ENCODE measurements at places on chromosomes 3 and 15.

- ATAC-seq, result no peak
These were observed 3.1 kb downstream of the CHRNB4 start for GRCh38 chr15:78637776-78638435.

DNA sequence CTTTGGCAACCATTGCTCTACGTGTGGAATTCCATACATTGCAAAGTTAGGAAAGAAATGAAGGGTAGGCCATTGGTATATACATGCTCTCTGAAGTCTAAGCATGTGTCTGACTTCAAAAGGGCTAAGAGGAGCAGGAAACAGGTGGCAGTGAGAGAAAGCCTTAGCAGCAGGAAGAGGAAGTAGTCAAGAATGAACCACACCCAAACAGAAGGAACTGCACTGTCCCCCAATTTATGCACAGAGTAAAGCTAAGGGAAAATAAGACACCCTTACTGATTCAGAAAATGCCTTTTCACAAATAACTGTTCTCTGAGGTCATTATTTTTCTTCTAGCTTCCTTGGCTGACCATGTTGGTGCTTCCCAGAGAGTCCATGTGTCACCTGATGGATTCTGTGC, 575.4 kb downstream of the NTRK3 start:
- ATAC-seq, result no peak

DNA sequence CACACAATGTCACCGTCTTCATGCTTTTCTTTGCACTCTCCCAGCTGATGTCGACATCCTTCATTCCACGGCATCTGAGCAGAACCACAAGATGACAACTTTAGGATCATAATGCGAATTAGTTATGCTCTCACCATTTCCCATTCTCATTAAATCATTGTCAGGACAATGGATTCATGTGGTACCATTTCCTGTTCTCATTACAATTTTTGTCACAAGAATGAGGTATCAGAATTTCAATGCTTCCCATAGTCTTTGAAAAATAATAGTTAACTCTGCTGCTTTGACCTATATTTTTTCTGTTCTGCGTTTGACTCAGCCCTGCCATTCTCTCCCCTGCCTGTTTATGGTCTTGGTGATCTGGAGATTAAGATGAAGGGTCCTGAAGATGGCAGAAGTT, 175.7 kb upstream of the MDFIC2 start:
- ATAC-seq, result no peak

DNA sequence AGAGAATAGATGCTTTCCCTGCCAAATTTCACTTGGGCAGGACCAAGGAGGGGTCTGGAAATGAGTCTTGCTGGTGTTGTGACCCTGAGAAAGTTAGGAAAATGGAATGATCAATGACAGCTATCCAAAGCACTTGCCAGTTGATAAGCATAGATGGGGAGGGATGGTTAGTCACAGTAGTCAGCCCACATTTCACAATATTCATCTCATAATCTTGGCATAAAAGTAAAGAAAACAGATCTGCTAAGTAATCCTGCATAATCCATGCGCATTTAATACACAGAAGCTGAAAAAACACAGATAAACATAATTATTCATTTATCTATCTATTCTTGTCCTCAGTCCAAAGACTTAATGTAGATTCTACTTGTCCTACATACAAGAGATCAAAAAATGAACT, 184.1 kb downstream of the ZIC4 start:
- no peak for ATAC-seq

DNA sequence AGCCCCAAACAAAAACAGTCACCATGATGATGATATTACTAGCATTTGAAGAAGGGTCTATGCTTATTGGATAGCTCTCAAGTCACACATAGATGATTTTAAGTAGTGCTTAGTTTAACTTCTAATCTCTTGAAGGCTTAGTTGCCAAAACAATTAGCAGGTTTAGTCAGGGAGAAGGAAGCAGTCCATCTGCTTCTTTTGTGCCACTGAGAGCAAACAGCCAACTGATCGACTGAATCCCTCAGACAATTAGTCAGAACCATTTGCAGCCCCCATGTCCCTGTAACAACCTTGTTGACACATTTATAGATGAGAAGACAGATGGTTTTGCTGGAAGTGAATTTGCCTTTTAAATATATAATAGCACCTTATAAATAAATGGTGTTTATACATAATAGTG, 585.1 kb upstream of the SUCLG2 start:
- no peak for ATAC-seq

GRCh38 chr3:195117978-195118581, 152.9 kb downstream of the XXYLT1 start:
- ATAC-seq, result peak; percentile 49

DNA sequence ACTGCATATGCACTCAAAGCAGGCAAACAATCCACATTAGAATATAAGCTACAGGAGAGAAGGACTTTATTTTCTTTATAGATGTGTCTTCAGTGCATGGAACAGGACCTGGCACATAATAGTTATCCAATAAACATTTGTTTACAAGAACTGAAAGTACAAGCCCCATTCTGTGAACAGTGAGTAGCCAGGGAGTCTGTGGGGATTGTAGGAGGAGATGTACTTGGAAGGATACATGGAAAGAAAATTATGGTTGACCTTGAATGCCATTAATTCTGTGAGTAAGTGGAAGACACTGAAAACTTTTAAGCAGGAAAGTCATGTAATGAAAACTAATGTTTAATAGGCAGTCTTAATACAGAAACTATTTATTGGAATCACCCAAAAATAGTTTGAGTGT, 28.3 kb downstream of the MASP1 start:
- ATAC-seq, result no peak

GRCh38 chr3:33430571-33430970, 9.6 kb downstream of the UBP1 start:
- ATAC-seq, result no peak

GRCh38 chr3:72698154-72698917, 149.9 kb downstream of the SHQ1 start:
- no peak for ATAC-seq

GRCh38 chr15:69320977-69321554, 22.4 kb downstream of the PAQR5 start:
- no peak for ATAC-seq

DNA sequence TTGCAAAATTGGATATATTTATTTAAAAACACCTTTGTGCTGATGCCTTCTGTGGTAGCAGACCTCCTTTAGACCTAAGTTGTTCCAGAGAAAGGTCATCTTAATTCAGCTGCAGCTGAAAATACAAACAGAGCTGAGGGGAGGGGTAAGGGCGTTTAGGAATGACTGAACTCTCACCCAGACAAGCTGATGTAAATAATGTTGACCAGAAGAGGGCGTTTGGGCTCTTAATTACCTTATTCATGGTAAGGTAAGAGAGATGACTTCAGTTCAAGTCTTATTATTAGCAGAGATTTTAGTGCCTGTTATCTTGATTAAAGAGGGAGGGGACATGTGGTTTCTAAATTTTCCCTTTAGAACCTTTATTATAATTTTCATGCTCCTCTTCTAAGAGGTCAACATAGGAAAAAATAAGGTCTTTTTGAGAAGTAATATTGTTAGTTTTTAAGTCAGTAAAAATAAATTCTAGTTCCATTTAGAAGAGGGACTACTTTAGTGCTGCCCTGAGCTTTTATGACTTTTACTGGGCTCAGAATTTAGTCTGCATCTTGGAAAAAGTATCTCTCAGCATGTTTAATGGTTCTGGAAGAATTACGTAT, 46.3 kb downstream of the GPR171 start:
- peak; percentile 69 for ATAC-seq

DNA sequence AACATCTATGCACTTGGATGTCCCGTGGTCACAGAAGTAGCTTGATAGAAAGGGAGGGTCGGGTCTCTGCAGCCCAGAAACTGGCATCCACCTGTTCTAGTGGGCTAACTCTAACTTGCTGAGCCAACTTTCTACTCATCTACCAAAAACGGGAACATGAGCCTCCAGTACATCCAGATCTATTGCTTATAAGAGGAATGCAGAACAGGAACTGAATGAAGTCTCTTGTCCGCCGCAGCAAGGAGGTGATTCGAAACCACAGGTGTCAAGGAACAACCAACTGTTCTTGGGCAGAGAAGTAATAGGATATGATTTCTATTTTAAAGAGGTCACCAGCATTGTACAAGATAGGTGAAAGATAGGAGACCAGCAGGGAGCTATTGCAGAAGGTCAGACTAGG, 17.9 kb downstream of the TERC start:
- ATAC-seq, result no peak

- ATAC-seq, result no peak
These were observed 52.8 kb downstream of the PLD1 start for GRCh38 chr3:171757361-171758034.

- no peak for ATAC-seq
These were observed 13.4 kb downstream of the LRIG1 start for GRCh38 chr3:66487465-66487864.

- ATAC-seq, result no peak
These were observed 883.6 kb upstream of the NR2F2 start for GRCh38 chr15:95446854-95447253.

GRCh38 chr3:195811756-195812155, at the start of gene MUC4:
Gene MUC4 (minus strand): TSS chr3:195811929. CDS start chr3:195811817, 112 bp downstream.
- no peak for ATAC-seq

GRCh38 chr15:73564255-73564654, 68.9 kb downstream of the NPTN start:
- ATAC-seq, result no peak

DNA sequence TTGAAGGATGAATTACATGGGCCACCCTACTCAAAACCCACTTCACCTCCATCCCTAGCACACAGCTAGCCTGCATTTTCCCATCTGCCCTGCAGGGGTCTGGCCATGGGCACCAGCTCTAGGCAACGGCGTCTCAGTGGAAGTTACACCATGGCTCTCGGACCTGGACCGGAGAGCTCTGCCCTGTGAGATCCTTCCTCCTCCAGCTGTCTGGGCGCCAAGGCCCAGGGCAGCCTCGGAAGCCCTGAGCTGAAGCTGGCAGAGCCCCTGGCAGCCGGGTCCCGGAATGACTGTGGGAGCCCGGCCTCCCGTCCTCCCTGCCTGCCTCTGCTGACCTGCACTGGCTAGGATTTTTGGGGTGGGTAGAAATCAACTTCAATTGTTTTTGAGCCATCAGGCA, 98.9 kb downstream of the CHSY1 start:
- no peak for ATAC-seq

DNA sequence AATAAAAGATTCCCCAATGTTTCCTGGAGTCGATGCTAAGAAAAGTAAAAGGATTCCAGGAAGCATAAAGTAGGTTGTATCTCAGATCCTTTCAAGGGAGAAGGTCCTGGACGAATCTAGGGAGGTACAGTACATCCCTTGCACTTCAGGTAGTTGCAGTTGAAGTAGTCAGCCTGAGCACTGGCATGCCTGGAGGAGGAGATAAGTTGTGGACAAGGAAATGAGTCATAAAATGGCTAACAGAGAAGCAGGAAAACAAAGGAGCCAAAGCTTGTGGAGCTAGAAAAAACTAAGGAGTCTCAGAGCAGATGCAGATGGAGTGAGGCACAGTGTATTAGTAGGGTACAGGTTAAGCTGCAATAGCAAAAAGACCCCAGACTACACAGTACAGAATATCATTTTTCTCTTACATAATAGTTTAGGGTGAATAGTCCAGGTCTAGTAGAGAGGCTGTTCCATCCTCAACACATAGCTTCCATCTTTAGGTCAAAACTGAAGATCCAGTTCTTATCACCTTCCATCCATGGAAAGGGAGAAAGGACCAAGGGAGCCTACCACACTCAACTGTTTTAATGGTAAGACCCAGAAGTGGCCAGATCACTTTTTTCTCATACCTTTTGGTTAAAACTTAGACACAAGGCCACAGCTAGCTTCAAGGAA, 41.3 kb downstream of the COL6A5 start:
- no peak for ATAC-seq

GRCh38 chr15:48803877-48804276, 7.0 kb downstream of the CEP152 start:
- ATAC-seq, result no peak

DNA sequence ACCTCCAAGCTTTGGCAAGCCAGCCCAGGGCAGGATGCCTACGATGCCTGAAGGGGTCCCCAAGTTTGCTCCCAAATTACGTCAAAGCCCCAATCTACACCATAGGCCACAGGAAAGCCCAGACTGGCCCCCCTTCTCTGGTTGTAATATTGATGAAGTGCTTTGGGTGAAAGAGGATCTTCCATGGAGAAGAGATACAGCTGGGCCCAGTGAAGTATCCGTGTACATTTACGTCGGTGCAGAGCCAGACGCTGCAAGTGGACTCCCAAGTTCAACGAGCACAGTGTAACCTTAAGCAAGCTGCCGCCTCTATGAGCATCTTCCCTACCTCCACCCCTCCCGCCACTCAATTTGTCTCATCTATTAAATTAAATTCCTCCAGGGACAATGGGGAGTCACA, 100.1 kb upstream of the TPM1 start:
- ATAC-seq, result no peak

DNA sequence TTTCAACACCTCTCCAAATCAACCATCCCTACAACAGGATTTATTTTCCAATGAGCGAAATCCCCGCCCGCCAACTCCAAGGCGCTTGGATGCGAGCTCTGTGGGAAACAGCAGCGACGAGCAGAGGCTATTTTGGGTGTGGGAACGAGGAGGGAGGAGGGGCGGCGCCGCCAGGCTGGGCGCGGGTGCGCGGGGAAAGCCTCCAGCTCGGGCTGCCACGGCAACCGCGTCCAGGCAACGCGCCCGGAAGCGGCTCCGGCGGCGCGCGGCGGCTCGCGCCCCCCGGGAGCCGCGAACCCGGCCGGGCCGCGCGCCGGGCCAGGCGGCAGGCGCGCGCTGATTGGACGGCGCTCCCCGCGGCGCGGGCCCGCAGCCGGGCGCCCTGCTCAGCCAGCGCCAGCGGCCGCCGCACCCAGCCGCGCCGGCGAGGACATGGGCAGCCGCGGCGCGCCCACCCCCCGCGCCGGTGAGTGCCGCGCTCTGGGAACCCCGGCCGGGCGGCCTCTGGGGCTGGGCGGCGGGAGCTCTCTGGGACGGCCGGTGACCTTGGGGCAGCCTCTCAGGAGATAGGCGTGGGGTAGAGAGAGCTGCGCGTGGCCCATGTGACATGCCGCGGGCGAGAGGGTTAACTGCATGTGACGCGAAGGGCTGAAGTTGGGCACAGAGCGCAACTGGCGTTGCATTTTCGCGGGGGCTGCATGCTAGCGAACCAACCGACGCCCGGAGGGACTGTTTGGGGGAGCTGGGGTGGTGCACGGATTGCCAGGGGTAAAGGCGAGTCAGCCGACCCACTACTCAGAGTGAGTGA, at the start of gene FAM81A:
TSS of gene FAM81A (plus strand) at position 370 of the 808 bp plus-strand sequence. CDS start 20,441 bp downstream, outside the sequence.
- peak; percentile 90 for ATAC-seq

GRCh38 chr3:4358273-4358672, 55.1 kb downstream of the SETMAR start:
- ATAC-seq, result no peak

DNA sequence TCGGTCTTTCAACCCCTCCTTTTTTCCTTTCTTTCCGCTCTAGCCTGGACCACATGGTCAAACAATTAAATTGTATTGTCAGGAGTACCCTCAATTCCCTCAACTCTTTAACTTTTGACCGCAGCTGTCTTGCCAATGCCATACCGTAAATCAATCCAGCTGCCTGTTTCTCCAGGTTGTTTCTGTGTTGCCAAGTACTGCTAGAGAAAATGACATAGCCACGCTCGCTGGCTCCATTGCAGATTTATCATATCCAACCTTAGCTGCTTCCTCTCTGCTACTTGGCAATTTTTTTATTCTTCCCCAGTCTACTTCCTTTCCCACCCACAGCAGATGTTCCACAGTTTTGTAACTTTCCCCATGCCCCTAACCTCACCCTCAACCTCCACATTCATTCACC, 60.0 kb downstream of the ZNF385D start:
- no peak for ATAC-seq
